ENCODE measurements at places on chromosomes 7 and 10.

DNA sequence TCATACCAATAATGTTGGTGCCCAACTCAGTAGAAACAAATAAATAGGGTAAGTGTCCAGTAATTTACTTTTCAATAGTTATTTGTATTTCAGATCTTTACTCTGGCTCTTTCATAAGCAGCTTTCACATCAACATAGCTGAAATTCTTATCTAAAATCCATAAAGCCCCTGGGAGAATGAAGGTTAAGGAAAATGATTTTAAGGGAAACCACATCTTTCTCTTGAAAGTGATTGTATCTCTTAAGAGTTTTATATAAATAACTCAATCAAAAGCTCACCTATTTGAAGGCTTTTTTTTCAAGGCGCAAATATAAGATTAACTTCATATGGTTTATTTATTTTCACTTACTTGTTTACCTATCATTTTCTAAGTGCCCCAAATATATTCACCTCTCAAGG, 324.4 kb downstream of the HGF start:
- DNase-seq, result no peak

DNA sequence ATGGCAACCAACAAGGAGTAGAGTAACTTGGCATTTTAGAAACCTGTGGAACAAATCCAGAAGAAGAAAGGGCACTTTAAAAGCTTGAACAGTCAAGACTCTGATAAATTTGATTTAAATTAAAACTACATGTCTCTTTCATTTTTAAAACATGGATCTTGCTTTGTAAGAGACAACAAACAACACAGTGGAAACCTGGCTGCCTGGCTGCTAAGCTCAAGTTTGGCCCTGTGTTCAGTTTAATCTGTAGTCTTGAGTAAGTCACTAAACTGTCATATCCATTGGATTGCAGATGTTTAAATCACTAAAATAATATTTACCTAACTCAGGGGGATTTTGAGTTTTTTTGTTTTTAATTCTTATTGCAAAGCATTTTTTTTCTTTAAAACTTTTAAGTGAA, 374.9 kb upstream of the SEMA3D start:
- DNase-seq, result no peak

- DNase-seq, result no peak
Measured at GRCh38 chr7:114507381-114507780, 92.8 kb downstream of the FOXP2 start.

GRCh38 chr10:20948686-20949327, 51.7 kb upstream of the NEBL start:
- DNase-seq, result no peak

DNA sequence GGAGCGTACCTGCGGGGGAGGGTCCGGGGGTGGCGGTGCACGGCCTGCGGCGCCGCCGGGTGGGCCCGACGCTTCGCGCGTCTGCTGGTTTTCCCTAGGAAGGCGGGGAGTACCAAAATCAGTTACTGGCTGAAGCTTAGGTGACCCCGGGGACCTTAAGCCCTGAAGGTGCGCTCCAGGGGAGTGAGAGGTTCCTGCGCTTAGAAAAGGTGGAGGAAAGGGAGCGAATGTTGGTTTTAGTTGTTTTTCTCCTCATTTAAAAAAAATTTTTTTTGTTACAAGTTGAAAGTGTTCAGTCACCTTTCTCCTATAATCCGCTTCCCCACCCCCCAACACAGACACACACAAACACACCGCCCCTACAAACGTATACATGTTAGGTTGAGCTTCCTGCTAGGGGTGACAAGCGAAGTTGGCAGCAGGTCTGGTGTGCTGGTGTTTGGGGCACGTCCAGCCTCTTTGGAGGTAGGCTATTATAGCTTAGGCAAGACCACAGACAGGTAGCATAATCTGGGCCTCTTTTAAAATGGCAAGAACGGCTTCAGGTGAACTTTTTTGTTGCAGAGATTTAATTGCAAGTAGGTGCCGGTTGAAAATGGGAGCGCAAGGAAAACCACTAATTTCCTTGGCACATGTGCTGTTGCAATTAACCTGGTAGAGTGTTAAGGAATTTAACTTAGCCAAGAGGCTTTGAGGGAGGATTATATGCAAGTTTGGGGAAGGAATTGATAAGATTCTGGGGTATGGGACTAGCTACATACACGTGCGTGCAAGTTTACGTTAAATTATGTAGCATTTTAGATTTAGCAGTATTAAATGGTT, 945 bp downstream of the ADD3 start:
- DNase-seq, result no peak

DNA sequence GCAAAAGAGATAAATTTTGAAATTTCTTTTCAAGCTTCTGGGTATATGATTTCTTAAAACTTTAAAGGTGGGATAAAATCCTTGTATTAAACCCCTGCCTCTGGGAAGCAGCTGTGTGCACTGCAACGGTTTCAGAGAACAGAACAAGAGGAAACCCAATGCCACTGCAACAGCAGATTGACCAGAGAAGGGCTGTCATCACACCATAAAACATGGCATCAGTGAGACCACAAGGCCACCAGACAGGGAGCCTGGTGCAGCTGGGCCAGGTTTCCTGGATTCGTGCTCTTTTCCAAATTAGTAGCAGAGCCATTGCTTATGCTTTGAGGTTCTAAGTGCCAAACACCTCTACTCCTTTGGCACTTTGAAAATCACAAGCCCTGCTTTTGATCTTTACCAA, 152.4 kb downstream of the PRPF18 start:
- DNase-seq, result no peak

DNA sequence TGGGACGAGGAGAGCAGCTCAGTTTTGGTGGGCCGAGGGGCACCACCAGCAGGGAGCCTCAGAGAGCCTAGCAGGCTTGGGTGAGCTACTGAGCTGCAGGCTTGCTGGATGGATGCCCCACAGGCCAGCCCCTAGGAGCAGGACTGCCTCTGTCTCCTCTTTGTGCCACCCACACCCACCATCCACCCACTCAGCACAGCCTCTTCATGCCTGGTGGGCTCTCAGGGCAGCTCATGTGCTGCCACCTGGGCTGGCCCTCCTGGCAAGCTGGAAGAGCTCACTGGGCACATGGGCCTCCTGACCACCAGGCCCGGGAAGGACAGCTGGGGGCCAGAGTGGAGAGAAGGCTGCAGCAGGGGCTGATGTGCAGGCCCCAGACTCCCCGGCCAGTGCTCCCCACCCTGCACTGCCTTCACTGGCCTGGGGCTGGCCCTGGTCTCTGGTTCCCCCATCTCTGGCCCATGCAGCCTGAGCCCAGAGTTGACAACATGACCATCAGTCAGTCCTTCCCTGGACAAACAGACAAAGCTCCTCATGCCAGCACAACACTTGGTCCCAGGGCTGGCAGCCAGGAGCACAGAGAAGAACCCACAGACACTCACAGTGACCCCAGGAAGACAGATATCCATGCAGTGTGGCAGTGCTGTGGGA, 8.2 kb downstream of the RASGEF1A start:
- no peak for DNase-seq

DNA sequence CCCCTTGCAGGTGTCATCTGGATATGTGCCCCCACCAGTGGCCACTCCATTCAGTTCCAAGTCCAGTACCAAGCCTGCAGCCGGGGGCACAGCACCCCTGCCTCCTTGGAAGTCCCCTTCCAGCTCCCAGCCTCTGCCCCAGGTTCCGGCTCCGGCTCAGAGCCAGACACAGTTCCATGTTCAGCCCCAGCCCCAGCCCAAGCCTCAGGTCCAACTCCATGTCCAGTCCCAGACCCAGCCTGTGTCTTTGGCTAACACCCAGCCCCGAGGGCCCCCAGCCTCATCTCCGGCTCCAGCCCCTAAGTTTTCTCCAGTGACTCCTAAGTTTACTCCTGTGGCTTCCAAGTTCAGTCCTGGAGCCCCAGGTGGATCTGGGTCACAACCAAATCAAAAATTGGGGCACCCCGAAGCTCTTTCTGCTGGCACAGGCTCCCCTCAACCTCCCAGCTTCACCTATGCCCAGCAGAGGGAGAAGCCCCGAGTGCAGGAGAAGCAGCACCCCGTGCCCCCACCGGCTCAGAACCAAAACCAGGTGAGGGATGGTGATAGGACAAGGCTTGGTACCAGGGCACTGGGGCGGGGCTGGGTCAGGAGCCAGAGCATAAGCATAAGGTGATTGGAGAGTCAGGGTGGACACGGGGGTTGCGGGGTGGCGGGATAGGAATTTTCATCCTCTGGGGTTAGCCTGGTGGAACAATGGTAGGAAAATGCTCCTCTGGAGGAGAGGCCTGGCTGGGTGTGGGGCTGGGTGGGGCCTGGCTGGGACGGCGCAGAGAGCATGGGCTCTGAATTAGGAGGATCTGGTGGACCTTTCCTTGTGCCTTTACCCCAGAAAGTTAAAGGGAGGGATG, 1.9 kb downstream of the ZYX start:
- DNase-seq, result no peak

- no peak for DNase-seq
Measured at GRCh38 chr10:126838316-126838715, 66.9 kb upstream of the DOCK1 start.

- DNase-seq, result no peak
Measured at GRCh38 chr7:104927055-104927454, 87.0 kb upstream of the KMT2E start.

GRCh38 chr7:85730012-85730411, 543.2 kb upstream of the SEMA3D start:
- no peak for DNase-seq

DNA sequence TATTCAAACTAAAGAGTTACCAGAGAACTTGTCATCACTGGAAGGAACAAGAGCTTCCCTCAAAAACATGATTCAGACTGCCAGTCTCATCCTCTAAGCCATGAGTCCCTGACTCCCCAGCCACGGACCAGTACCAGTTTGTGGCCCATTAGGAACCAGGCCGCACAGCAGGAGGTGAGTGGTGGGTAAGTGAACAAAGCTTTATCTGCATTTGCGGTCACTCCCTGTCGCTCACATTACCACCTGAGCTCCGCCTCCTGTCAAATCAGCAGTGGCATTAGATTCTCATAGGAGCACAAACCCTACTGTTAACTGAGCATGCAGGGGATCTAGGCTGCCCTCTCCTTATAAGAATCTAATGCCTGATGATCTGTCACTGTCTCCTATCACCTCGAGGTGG, 42.2 kb upstream of the C10orf90 start:
- no peak for DNase-seq

GRCh38 chr7:157656195-157656769, 319.5 kb downstream of the DNAJB6 start:
- no peak for DNase-seq

GRCh38 chr10:14605231-14605925, 169.3 kb downstream of the FAM107B start:
- no peak for DNase-seq

GRCh38 chr10:36602374-36602773, 523.0 kb upstream of the ANKRD30A start:
- DNase-seq, result no peak
